ENCODE measurements at places on chromosomes 5 and 9.

GRCh38 chr5:77630114-77630680 is 8.3 kb downstream of the OTP start:
- DNase-seq = peak; percentile 57

GRCh38 chr5:116848954-116849581 is 274.4 kb upstream of the SEMA6A start:
- DNase-seq = peak; percentile 13

DNA sequence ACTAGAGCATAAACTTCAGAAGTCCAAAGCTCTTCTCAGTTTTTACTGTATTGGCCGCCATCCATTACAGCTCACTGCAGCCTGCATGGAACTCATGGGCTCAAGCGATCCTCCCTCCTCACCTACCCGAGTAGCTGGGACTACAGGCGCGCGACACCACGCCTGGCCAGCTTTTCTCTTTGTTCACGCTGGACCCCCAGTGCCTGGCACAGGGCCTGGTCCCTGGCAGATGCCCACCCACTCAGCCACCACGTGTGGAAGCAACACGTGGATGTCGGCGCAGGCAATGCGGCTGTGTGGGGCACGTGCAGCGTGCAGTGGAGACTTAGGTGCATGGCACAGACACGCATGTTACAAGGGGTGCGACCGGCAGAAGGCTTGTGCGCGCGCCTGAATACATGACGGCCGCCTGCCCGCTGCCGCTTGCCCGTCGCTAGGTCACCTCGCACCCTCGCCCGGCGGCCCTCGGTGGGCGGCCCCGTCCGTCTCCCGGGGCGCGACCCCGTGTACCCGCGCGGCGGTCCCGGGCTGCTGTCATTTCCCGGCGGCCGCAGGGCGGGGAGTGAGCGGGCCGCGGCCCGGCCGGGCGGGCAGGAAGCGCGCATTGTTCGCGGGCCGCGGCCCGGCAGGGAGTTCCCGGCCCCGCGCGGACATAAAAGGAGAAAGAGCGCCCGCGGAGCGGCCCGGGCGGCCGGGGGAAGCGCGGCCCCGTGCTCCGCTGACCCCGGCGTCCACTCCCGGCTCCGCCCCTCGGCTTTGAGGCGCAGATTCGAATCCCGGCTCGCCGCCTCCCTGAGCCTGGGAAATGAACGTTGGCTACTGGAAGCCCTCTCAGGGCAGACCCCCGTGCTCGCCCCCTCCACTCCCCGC is 24.1 kb upstream of the PTGS1 start:
- peak; percentile 52 for DNase-seq

GRCh38 chr9:94861589-94862272 is 135.2 kb downstream of the AOPEP start:
- DNase-seq = peak; percentile 37

DNA sequence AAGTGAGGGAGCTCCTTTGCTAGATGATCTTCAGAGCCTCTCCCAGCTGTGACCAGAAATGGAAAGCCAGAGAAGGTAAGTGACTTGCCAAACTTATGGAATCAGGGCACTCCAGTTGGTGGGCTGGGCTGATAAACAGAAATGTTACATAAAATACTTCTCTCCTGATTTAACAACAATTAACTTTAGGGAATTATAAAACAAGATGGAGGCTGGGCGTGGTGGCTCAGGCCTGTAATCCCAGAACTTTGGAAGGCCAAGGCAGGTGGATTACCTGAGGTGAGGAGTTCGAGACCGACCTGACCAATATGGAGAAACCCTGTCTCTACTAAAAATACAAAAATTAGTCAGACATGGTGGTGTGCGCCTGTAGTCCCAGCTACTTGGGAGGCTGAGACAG is 899 bp upstream of the MED10 start:
- DNase-seq = no peak

GRCh38 chr9:21653091-21653490 is 149.3 kb upstream of the MTAP start:
- peak; percentile 40 for DNase-seq

- DNase-seq = no peak
Measured at GRCh38 chr5:91038180-91038808, 344.8 kb downstream of the ARRDC3 start.
